NCI-H226 (cell line): ENCODE measurements at places on chromosomes 4 and X.

DNA sequence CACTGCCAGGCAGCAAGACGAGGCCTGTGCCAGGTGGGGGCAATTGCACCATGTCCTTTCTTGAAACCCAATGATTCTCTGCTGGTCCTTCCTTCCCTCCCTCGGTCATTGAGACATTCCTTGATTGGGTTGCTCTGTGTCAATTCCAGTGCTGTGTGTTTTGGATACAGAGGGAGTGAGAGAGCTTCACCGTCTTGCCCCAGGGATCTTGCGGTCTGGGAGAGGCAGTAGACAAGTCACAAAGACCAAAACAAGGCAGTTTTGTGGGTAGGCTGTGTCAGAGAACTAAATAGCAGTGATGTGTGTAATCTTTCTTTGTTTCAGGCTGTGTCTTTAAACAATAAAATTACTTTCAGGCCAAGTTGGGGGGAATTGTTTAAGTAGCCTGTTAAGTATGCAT, 38.8 kb upstream of the TADA2B start:
- no peak for DNase-seq

GRCh38 chr4:128825226-128825625, 15.7 kb downstream of the JADE1 start:
- DNase-seq, result no peak

GRCh38 chr4:89954906-89955695, 60.4 kb downstream of the MMRN1 start:
- no peak for DNase-seq

DNA sequence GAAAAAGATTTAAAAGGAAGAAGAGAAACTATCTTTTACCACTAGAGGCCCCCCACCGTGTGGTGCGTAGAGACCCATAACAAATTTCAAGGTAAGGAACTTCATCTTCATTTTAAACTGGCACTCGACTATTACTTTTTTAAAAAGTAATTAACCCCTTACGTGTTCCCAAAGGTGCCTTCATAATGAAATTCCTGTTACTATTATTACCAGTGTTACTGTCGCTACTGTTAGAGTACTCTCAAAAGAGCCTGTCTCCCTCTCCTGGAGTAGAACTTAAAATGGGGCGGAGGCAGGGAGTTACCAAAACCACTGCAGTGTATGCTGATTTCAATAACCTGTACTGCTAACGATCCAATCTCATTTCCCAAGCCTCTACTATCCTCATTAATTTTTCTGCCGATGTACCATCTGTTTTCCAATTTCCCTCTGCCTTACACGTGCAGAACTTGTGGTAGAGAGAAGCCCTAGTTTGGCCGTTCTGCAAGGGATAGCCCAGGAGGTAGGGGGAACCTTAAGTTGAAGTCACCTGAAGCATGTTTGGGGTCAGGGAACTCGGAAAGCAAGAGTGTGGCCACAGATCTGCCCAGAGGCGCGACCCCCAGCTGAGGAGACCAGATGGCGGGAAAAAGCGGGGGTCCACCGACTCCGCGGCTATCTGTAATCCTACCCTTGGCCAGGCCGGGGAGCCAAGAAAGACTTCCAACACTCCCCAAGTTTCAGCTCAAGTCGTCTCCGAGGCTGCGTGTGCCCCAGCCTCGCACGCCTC, 720 bp upstream of the STK26 start:
- DNase-seq, result no peak

DNA sequence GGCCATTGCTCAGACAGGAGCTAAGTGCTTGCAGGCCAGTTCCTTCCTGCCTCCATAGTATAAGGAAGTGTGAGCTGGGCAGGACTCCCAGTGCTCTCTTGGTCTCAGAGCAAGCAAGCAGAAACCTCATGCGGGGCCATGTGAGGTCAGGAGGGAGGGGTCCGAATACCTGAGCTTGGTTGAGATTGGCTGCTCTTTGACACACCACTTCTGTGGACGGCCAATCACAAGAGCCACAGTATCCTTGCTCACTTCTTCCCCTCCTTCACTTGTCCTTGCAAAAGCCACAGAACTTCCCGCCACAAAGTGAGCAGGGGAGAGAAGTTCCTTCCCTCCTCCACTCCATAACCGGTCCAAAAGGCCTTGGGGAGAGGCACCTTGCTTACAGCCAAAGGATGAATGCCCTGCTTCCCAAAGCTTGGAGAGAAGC, 56.7 kb downstream of the PRPS1 start:
- DNase-seq, result peak; percentile 86

GRCh38 chr4:118410138-118410537, 57.3 kb upstream of the PRSS12 start:
- peak; percentile 41 for DNase-seq

DNA sequence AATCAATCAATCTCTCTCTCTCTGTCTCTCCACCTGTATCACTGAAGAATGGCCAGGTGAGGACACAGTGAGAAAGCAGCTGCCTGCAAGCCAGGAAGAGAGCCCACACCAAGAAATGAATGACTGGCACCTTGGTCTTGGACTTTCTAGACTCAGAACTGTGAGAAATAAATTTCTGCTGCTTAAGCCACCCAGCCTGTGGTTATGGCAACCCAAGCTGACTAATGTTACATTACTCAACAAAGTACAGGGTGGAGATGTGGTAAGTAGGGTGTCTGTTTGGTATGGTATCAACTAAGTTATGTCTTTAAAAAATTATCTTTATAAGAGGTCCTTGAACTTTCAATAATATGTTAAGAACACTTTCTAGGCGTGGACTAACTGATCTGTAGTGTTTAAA, 159.3 kb downstream of the EPHA5 start:
- DNase-seq, result peak; percentile 61

DNA sequence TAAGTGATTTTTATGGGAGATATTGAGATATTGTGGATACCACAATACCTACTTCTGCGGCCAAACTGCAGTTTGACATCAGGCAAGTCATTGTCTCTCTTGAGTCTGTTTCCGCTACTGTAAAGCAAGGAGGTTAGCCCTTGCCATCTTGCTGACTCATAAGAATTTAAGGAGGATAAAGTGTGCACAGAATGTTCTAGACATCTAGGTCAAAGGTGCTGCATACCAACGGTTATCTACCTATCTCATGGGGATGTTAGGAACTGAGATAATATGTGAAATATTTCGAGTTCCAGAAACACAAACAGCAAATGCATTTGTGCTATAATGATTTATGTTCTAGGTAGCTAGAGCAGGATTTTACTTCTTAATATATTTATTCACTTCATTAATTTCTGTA, 211.5 kb upstream of the NR3C2 start:
- peak; percentile 52 for DNase-seq

DNA sequence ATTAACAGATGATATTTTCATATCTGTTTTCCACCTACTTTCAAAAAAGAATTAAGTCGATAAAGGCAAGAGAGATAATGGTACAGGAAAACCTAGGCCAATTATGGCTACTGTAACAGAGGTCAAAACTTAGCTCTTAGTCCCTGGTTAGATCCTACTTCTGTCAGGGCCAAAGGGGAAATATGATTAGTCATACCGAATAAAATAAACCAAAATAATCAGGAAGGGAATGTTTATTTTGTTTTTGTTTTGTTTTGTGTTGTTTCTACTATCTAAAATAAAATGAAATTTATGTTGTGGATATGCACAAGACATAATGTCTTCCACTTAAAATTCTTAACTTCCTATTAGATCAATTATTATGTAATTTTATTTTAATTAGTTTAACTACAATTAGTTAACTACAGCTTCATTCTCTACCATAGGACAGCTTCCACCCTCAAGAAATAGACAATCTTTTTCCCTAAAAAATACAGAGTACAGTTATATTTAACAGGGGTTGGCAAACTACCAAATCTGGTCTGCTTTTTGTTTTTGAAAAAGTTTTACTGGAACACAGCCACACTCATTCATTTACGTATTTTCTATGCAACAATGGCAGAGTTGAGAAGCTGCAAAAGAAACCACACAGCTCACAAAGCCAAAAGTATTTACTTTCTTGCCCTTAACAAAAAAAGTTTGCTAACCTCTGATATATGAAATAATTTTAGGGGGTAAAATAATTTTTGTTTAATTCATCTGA, 25.4 kb downstream of the TMEM47 start:
- no peak for DNase-seq

- peak; percentile 6 for DNase-seq
These were observed 1653.3 kb upstream of the PCDH7 start for GRCh38 chr4:29066861-29067260.

- DNase-seq, result no peak
These were observed 57.5 kb upstream of the C1QTNF7 start for GRCh38 chr4:15370296-15370695.

- peak; percentile 73 for DNase-seq
These were observed 3.6 kb downstream of the ZXDB start for GRCh38 chrX:57595381-57595811.

GRCh38 chr4:132557660-132558059, 591.4 kb upstream of the PCDH10 start:
- DNase-seq, result no peak

DNA sequence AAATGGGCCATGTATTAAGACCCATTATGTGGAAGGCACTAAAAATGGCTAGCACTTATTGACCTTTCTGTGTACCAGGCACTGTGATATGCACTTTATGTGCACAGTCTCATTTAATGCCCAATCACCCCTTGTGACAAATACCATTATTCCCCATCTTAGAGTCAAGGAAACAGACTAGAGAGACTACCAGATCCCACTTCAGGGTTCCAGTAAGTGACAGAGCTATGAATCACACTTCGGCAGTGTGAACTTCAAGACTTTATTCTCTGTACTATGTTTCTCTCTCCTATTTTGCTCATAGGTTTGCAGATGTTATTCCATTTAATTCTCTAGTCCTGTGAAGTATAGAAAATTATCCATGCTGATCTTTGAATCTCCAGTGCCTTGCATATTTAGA, 107.0 kb downstream of the NFKB1 start:
- DNase-seq, result no peak

DNA sequence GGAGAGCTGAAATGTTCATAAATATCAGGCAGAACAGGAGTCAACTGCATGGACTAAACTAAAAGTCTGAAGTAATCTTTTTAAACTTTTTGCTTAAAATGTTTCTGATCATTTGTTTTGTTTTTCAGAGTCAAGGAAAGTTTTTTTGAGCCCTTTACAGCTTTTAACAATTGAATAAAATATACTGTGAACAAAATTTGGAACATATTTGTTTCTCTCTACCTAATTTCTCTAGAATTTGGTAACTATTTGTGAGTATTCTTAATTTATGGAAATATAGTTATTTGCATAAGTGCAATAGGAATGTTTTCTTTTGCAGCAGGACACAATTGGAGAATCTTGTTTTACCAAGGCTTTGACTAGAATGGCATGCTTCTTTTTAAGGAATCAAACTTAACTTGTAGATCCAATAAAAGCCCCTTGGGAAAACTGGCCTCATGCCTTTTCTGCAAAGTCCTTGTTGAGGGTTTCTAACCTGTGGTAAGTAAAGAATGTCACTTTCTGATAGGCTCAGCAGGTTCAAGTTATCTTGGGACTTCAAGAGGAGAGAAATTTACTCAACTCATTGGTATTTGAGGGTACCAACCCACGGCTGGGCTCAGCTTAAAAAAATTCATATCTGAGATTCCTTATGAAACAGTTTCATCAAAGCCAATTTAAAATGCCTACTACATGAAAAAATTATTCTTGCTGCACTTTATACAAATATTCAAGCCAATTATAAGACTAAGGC, 91.5 kb downstream of the UPRT start:
- DNase-seq, result peak; percentile 60

- no peak for DNase-seq
These were observed 6.9 kb upstream of the CTSO start for GRCh38 chr4:155960522-155960921.

DNA sequence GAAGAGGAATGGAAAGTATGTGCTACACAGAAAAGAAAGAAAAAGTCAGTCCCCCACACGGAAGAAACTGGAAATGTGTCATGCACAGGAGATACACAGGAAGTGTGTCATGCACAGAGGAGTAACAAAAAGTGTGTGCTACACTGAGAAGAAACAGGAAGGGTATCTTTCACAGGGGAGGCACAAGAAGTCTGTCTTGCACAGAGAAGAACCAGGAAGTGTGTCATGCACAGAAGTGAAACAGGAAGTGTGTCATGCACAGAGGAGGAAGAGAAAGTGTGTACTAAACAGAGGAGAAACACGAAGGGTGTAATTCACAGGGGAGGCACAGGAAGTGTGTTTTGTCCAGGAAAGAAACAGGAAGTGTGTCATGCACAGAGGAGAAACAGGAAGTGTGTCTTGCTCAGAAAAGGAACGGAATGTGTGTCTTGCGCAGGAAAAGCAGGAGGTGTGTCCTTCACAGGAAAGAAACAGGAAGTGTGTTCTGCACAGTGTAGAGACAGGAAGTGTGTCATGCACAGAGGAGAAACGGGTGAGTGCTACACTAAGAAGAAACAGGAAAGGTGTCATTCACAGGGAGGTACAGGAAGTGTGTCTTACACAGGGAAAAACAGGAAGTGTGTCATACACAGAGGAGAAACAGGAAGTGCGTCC, 527.2 kb upstream of the PRKX start:
- no peak for DNase-seq

- no peak for DNase-seq
These were observed 1.1 kb downstream of the BMPR1B start for GRCh38 chr4:94758700-94759399.

DNA sequence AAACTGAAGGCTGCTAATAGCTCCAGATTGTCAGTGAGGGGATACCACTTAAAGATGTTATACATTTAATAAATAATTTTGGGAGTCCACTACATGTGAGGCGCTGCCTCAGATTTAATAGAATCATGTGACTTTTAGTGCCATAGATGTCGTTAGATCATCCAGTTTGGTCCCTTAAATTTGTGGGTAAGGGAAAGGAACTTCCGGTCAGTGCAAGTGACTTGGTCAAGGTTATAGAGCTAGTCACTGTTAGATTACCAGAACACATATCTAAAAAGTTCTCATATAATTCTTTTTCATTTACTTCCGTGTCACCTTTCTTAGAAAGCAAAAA, 529 bp upstream of the UBA6 start:
- no peak for DNase-seq

GRCh38 chr4:75038376-75038775, 105.5 kb downstream of the PARM1 start:
- no peak for DNase-seq

DNA sequence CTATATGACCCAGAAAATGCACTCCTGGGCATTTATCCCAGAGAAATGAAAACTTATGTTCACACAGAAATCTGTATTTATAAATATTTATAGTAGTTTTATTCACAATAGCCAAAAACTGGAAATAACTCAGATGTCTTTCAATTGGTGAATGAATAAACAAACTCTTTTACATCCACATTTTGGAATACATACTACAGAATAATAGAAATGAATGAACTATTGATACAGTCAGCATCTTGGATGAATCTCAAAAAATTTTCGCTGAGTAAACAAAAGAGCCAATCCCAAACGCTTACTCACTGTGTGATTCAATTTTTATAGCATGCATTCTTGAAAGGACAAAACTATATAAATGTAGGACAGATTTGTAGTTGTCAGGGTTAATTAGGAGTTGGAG, 75.1 kb upstream of the HTR2C start:
- DNase-seq, result no peak
